NCI-H2029 (cell line): ENCODE measurements at places on chromosomes 2 and 18.

DNA sequence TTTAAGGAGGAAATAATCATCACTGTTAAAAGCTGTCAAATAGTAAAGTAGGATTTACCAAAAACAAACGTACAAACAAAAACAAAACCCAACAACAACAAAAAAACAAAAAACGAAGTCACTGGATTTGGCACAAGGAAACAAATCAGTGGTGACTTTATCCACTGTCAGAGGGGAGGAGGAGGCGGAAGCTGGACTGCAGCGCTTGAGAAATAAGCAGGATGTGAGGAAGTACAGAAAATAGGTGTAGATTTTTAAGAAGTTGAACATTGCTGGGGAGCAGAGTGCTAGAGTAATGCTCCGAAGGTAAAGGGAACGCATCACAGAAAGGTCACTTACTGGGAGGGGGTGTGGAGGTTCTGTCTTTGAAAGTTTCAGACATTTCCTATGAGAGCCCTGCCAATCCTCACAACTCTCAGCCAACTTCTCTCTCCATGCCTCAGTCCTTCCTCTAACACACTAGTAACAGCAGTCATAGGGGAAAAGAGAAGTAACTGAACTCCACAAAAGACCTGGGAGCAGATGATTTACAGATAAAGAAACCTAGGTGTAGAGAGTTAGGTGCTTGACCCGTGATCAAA is 220.2 kb upstream of the SMAD7 start:
- no peak for DNase-seq

- no peak for DNase-seq
Observed at GRCh38 chr2:15177103-15177502, 384.0 kb downstream of the NBAS start.

GRCh38 chr18:57077005-57077765 is 69.7 kb upstream of the BOD1L2 start:
- no peak for DNase-seq

- DNase-seq, result no peak
Observed at GRCh38 chr18:24436939-24437338, 10.5 kb downstream of the IMPACT start.

GRCh38 chr2:70089220-70089982 is 2.1 kb downstream of the PCBP1 start:
- peak; percentile 92 for DNase-seq

- DNase-seq, result no peak
Observed at GRCh38 chr2:101517758-101518271, 42.9 kb upstream of the RFX8 start.
